ENCODE measurements at places on chromosomes 5 and 9.

GRCh38 chr5:171542525-171543140 is 123.2 kb downstream of the FGF18 start:
- DNase-seq = no peak

DNA sequence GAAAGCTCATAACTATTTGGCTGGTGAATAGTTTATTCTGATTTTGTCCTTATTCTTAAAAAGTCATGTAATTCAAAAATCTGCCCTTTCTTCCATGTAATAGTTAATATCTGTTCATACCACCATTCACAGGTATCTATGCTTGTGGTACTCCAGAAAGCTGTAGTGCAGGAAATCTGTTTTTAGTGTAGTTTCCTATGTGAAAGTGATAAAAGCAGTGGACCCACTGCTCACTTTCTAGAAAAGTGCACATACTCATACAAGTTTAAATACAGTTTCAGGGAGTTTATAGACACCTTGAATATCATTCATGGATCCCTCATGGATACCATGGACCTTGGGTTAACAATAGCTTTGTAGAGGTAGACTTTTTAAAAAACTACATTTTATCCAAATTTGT is 20.2 kb downstream of the PBX3 start:
- DNase-seq = no peak

GRCh38 chr9:7287065-7287464 is 512.5 kb downstream of the DMAC1 start:
- DNase-seq = no peak

GRCh38 chr5:93196986-93197385 is 384.0 kb downstream of the NR2F1-AS1 start:
- DNase-seq = no peak

- DNase-seq = peak; percentile 66
Observed at GRCh38 chr5:6686915-6687409, 26.3 kb upstream of the TENT4A start.
